ENCODE measurements at places on chromosomes 6 and 20.

DNA sequence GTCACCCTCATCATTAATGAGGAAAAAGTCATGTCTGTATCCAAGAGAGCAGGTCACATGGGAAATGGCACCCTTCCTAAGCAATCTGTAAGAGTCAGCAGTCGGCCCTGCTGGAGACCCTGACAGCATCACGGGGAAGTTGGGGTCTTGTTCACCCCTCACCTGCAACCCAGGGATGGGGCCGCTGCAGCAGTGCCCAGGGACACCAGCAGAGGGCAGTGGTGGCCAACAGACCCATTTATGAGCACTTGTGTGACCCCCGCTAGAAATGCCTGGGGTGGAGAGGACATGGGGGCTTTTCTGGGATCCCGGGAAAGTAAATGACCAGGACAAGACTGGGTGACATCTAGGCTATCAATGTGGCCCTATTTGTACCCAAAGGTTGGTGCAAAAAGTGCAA is 35.9 kb downstream of the ANKRD60 start:
- DNase-seq, result peak; percentile 44

GRCh38 chr6:32854376-32855178 is 585 bp downstream of the PSMB9 start:
- no peak for DNase-seq

DNA sequence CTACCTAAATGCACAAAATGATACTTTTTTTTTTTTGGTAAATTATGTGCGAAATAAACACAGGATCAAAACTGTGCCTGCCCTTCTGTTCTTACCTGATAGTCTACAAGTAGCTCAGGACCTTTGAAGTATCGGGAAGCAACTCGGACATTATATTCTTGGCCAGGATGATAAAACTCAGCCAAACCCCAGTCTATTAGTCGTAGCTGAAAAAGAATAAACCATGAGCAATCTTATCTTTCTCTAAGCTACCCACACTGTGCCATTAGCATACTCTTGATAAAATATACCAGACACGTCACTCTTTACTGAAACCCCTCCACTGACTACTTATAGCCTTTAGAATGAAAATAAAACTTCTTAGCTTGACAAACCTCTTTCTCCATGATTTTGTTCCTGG is 29.8 kb upstream of the TBC1D20 start:
- DNase-seq, result no peak

- DNase-seq, result peak; percentile 6
Observed at GRCh38 chr6:101114703-101115102, 233.6 kb upstream of the ASCC3 start.

DNA sequence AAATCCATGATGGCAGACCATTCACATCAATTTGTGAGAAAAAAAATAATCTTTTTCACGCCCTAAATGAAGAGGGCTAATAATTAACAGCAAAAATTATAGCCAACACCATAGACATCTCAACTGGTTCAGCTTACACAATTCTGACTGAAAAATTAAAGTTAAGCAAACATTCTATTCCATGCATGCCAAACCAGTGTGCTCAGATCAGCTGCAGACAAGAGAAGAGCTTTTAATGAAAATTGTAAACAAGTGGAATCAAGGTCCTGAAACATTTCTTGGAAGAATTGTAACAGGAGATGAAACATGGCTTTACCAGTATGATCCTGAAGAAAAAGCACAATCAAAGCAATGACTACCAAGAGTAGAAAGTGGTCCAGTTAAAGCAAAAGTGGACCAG is 710.4 kb downstream of the EPHA7 start:
- DNase-seq, result no peak

DNA sequence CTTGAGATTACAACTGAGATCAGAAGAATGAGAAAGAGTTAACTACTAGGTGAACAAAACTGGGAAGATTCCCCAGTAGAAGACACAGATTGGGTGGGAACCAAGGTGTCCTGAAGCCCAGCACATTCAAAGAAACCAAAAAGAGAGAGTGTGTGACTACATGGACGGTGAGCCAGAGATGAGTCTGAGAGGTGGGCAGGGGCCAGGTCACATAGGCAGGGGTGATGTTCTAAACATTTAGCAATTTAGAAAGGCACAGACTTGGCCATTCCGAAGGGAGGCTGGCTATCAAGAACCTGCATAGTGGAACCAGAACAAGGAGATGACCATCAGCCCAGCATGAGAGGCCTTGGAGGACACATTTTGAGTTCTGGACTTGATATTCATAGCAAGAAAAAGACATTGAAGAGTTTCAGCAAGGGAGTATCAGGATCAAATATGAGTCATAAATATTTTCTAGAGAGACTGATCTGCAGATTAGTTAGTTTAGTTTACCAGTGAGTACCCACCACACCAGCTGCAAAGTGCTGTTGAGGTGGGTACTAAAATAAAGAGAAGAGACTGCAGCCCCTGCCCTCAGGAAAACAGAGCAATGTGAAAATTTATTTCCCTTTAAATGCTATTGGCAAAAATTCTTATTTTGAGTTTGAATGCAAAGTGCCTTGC is 340.5 kb upstream of the PRDM1 start:
- DNase-seq, result no peak

GRCh38 chr6:16420337-16420714 is 181.9 kb downstream of the GMPR start:
- no peak for DNase-seq

DNA sequence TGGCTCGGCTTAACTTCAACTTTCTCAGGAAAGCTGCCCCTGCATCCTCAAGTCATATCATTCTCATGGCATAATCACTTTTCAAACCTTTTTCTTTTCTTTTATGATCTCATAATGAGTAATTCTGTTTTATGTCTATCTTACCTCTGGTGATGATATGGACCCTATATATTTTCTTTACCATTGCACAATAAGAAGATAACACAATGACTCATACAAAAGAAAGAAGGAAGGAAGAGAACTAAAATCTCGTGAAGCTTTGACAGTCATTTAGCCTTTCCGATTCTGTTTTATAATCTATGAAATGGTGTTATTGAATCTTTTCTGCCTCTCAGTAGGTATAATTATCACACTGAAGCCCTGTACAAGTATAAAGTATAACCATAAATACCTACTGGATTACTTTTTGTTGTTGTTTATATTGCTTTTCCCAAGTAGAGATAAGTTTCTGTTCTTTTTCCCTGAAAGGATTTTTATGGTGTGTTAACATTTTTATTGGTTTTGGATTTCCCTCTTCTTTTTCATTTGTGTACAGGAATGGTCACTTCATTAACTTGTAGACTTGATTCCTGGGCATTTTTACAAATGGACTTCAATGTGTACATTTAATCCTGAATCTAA is 300.9 kb downstream of the LAMA2 start:
- no peak for DNase-seq

DNA sequence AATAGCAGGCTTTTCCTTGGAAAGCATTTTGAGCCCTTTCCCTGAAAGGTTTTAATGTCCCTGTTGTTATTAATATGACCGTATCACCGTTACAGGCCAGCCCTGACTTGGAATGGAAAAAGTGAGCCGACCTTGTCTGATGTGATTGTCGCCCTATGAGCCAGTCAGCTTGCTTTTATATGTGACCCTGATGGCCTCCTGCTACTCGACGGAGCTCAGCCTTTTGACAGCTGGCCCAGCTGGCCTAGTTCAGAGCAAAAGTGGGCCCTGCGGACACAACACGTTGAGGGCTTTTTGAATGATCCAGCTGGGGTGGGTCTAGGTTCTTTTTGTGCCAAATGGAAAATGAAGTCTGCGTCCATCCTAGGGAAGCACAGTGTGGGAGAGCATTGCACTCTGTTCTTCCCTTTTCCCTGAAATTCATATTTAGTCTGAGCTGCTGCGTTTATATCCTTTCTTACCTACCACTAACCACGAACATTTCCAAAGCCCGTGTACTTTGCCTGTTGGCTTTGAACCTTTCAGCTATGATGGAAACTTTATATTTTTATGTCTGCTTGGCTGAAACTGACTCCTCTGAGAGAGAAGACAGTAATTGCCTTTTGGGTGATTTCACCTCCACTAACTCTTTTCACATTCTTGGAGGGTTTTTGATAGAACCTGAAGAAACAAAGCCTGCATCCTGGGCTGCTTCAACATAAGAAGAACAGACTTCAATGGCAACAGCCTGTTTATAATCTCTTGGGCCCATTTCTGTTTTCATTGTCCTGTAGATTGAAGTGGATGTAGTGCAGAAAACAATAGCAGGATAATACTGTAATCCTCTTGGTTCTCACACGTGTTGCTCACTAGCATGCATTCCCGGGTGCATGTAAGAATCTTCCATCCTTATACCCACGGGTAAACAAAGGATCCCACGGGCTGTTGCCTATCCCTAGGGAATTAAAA is 121.8 kb upstream of the HDGFL1 start:
- DNase-seq, result no peak
